ENCODE measurements at places on chromosomes 1 and 21.

DNA sequence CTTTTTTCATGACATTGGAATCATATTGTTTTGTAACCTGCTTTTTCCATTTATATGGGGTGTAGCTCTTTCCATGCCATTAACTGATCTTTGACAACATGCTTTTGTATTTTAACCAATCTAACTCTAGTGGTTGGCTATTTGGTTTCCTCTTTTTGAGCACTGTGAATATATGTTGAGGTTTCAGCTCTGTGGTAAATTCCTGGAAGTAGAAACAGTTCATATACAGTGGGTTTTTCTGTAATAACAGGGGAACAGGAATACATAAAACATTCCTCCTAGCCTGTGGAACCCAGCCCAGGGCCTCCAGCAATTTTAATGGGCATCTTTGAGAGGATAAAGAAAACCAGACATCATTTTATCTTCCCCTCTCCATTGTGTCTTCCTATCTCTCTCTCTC, 17.4 kb downstream of the AZIN2 start:
- DNase-seq = no peak

GRCh38 chr1:179310721-179311120, 17.1 kb downstream of the SOAT1 start:
- DNase-seq = no peak

DNA sequence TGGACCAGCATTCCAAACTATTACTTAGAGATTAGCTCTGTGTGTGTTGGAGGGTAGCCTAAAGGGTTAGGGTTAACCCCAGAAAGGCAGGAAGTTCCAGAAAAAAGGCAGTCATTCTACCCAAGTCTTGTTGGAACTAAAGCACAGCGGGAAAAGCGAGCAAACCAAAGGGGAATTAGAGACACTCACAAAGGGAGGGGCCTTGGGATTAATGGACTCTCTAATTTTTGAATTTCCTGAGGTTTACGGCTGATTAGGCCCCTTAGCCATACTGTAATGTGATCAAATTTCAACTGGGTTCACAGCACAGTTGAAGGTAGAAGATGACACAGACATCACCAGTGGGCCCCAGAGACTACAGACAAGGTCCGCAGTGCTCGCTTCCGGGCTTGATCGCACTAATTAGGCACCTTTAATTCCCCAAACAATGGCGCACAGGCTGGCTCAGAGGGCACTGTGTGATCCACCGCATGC, 28.3 kb downstream of the CAPZB start:
- no peak for DNase-seq

DNA sequence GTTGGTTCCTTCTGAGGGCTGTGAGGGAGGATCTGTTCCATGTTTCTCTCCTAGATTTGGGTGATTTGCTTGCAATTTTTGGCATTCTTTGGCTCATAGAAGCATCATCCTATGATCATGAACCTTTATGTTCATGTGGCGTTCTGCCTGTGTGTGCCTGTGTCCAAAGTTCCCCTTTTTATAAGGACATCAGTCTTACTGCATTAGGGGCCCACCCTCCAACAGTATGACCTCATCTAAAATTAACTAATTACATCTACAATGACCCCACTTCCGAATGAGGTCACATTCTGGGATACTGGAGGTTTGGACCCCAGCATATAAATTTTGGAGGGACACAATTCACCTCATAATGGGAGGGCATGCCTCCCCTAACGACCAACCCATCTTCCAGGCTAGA, 12.8 kb upstream of the CAMK1G start:
- no peak for DNase-seq

GRCh38 chr1:196659471-196659870, 7.6 kb downstream of the CFH start:
- DNase-seq = no peak

- DNase-seq = no peak
These were observed 40.4 kb downstream of the RIMS3 start for GRCh38 chr1:40625076-40625475.

DNA sequence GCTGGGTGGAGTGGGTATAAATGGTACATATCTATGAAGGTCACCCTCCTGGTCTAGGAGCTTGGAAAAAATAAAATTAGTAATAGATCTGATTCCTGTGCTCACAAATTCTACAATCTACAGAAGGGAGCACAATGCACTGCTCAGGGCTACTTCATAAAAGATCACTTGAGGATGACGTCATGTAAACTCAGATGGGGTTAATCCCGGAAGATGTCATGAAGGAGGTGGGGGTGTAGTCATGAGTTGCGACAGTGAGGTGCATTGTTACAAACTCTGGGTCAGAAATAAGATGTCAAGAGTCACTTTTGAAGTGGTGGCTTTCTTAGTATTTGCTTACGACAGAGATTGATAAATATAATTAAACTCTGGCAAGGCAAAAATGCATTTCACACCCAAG, 68.2 kb downstream of the LHX9 start:
- no peak for DNase-seq

GRCh38 chr1:245200146-245200545, 45.4 kb downstream of the KIF26B start:
- no peak for DNase-seq

GRCh38 chr1:223180731-223181321, 37.8 kb upstream of the TLR5 start:
- peak; percentile 50 for DNase-seq

DNA sequence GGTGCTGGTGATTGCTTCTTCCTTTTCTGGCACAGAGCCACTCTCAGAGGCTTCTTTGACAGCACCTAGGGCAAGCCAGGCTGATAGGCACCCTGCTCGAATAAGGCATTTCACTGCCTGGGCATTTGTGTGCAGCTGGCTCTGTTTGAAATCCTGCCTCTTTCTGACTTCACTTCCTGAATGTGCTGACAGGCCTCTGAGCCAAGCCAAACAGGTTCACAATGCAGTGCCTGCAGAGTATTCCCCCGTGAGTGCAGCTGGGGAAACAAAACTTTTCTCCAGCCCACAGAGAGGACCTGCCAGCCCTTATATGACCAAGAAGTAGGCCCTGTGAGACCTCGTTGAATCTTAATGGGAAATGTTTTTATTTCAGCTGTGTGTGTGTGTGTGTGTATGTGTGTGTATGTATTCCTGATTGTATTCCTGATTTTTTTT, 10.4 kb downstream of the JUN start:
- peak; percentile 69 for DNase-seq

DNA sequence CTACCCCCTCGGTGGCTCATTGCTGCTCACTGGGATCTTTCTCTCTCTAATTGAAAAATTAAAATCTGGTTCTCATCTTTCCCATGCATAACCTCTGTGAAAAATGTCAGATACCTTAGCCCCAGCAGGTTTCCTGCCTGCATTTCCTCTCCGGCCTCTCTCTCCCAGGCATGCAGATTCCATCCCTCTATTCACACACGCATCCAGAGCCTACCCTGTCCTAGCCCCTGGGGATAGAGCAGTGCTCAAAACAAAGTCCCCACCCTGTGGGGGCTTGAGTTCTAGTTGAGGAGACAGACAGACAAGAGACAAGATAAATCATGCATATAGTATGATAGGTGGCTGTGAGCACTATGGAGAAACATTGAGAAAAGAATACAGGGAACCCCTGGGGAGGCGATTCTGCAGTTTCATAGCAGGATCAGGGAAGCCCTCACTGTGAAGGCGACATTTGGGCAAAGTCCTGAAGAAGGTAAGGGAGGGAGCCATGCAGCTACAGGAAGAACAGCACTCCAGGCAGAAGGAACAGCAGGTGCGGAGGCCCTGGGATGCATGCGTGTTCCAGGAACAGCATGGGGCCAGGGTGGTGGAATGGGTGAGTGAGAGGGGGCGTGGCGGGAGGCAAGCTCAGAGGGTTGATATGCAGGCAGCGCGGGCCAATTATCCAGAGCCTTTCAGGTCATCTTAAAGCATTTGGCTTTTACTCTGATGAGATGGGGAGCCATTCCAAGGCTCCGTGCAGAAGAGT, 3.5 kb upstream of the BSND start:
- no peak for DNase-seq

DNA sequence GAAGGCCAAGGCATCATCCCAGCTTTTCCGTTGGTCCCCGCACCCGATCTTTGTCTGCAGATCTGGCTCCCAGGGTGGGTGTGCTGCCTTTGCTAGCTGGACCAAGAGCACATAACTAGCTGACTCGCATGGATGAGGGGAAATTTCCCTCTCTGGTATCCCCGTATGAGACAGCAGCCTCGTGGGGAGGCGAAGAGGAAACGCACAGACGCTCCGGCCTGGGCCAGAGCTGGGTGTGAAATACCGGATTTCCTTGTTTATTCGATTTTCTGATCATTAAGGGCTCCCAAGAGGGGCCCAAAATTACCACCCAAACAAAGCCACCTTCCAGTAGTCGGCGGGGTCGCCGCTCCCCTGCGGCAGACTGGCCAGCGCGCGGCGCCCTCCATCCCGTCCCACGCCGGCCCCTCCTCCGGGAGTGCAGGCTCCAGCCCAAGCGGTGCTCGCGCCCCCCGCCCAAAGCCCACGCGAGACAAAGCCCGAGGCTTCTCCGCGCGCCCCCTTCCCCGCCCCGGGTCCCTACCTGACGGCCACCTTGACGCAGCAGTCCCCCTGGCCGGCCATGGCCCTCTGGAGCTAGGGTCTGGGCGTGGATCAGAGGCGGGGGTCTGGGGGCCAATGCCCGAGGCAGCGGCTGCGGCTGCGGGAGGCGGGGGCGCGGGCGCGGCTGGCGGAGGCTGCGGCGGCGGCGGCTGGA, 546 bp downstream of the KIF21B start:
- no peak for DNase-seq

DNA sequence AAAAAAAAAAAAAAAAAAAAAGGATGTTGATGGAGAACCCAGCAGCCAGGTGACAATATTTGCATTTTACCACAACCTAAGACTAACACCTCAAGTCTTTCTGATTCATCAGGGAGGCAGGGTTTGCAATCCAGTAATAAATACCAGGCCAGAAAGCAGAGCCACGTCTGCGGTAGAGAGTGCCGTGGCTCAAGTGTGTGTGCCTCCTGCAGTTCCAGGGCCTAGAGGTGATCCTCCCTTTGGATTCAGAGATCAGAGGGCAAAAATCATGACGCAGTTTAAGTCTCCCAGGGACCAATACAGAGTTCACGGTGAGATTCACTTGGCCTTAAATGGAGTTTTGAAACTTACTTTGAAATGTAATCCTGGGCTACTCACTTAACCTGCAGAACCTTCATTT, 34.9 kb downstream of the TMCO4 start:
- no peak for DNase-seq

GRCh38 chr21:29168891-29169315, 38.5 kb downstream of the MAP3K7CL start:
- no peak for DNase-seq

GRCh38 chr1:34115233-34115632, 49.8 kb downstream of the CSMD2 start:
- no peak for DNase-seq

- DNase-seq = no peak
These were observed 1.6 kb downstream of the CDC42 start for GRCh38 chr1:22053861-22054770.

- peak; percentile 58 for DNase-seq
These were observed 53.3 kb upstream of the ZC3H11B start for GRCh38 chr1:219666242-219666641.

- peak; percentile 93 for DNase-seq
These were observed at the start of gene NRAS for GRCh38 chr1:114716304-114717170. TSS of gene NRAS (minus strand) at chr1:114716771. CDS start at chr1:114716160, 611 bp downstream.

DNA sequence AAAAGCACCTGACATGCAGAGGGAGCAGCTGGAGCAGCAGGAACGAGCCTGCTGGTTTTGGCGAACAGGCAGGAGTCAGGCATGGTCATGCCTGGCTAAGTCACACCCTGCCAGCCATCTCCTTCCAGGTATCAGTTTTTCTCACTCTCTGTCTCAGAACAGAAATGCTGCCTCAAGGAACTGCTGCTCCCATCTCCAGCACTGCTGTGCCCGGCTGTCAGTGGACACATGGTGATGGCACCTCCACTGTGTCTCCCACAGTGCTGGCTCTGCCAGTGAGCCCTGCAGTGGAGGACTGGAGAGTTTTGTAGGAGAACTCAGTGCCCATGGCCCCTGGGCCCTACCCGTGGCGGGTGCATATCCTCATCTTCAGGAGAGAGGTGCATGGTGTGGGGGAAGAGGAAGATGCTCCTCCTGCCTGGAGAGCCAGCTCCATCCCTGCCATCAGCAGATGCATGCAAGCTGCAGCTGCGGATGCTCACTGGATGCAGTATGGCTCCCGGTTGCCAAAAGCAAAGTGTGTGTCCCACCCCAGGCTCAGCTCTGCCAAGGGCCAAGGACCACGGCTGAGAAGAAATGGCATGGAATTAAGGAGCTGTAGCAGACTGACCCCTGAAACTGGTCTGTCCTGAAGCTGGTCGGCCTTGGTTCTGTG, 114.7 kb downstream of the GRIK3 start:
- DNase-seq = no peak

GRCh38 chr1:191490303-191490702, 668.0 kb upstream of the RGS18 start:
- DNase-seq = no peak

- DNase-seq = no peak
These were observed 26.4 kb upstream of the SLC2A5 start for GRCh38 chr1:9095818-9096217.

DNA sequence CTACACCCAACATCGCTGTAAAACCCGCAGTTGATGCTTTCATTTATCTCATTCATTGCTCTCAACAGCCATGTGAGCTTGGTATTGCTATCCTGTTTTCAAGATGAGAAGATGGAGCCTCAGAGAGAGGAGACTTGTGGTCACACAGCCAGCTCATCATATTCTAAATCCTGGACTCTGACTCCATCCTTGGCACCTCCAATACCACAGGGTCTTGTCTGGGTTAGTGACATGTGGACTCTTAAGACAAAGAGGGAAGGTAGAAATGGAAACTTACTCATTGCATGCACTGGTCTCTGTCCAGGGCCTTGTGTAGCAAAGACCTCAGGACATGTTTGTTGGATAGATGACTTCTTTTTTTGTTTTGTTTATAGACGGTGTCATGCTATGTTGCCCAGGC, 7.0 kb upstream of the RNF19B start:
- DNase-seq = no peak

GRCh38 chr1:8821084-8821483, 3.6 kb upstream of the RERE start:
- no peak for DNase-seq
